ENCODE measurements at places on chromosomes 1 and 21. TPM values are rescaled to one million over a fixed set of nuclear protein-coding genes. Genes with fewer than 3 reads are reported as not detected.
A peak's percentile ranks its signal among the peaks of the same experiment; 100 is the strongest.

- H3K27me3 ChIP-seq: no peaks in the 10 kb centered on the region
- H3K4me3 ChIP-seq: no peak overlapping the region
- H3K36me3 ChIP-seq: peaks cover 10% of the 10 kb centered on the region
- no peak for DNase-seq
Observed at GRCh38 chr1:12591267-12591938, 26.6 kb downstream of the DHRS3 start.

DNA sequence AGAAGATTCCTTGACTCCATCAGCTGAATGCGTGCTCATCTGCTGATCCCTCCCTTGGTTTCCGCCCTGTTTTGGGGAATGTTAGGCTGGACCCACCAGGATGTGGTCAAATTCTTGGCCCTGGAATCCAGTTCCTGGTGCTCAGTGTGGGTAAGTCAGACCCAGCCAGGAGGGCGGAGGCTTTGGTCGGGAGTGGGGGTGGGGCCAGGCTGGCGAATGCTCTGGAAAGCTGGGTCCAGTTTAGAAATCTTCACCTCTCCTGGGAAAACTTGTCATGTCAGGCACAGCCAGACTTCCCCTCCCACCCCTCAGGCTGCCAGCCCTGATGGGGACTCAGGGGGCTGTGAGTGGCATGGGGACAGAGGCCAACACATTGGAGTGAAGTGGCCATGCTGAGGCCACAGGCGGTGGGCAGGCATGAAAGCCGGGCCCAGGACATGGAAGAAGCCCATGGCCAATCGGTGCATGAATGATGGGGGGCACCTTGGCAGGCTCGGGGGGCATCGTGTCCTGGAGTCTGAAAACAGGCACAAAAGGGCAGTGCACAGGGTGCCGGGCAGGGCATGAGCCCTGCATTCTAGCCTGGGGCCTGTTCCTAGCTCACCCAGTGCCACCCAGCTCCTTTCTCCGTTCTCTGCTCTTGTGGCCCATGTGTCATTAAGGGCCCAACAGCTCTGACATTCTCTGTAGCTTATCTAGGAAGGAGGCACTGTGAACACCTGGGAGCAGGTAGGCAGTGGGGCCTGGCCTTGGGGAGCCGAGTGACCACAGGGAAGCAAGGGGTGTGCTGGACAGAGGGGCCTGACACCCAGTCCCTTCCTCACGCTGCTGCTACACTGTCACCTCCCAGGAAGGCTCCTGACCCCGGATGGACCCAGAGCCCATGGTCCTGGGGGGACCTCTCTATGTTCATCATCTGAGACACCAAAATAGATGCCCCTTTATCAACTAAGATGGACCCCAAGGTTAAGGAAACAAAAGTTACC is 14.6 kb upstream of the PADI1 start:
- no peaks in the 10 kb centered on the region for H3K36me3 ChIP-seq
- DNase-seq: no peak
- H3K4me3 ChIP-seq: no peak overlapping the region
- no peaks in the 10 kb centered on the region for H3K4me1 ChIP-seq

DNA sequence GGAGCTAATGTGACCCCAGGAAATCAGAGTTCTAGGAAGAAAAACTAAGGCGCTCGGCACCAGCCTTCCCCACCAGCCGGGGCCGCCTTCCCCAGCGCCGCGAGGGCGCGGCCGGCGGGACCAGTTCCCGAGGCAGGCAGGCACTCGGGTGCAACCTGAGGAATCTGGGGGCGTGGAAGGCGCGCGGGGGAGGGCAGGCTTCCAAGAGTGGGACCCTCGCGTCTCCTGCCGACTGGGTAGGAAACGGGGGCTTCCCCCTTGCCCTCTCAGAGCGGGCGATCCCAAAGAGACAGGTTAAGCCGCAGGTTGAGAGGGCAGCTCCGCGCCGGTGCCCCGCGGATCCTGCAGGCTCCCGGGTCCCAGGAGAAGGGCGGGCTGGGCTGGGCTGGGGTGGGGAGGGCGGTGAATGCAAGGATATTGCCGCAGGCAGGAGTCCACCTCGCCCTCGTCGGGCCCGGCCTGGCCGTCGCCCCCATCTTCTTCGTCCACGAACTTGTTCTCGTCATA is 431 bp downstream of the ARPC5 start:
- no peaks in the 10 kb centered on the region for H3K27me3 ChIP-seq
- H3K27ac ChIP-seq: peak overlapping the region; percentile 97
- H3K36me3 ChIP-seq: no peaks in the 10 kb centered on the region
- H3K4me1 ChIP-seq: peaks cover 28% of the 10 kb centered on the region
- no peak for DNase-seq

GRCh38 chr1:229027158-229027557 is 243.8 kb upstream of the RAB4A start:
- peaks cover 5% of the 10 kb centered on the region for H3K4me1 ChIP-seq
- H3K4me3 ChIP-seq: no peak overlapping the region
- H3K27me3 ChIP-seq: no peaks in the 10 kb centered on the region
- H3K36me3 ChIP-seq: no peaks in the 10 kb centered on the region
- no peak overlapping the region for H3K27ac ChIP-seq

DNA sequence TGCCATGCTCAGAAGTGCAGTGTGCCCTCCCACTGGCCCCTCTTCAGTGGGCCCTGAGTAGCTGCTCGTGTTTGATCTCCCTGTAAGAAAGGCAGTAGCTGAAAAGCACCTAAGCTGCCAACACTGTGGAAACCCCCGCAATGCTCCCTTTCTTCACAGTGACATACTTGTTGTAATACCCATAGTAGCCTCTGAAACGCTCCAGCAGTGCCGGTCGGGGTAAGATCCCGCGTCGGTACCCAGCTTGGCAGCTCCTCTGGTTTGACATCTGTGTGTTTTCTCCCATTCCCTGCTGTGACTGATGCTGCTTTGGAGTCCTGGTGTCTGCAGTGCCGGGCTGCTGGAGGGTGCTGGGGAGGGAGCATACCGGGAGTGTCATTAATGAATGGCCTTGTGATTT is 3.6 kb downstream of the CHAF1B start:
- no peak overlapping the region for H3K27ac ChIP-seq
- no peaks in the 10 kb centered on the region for H3K4me1 ChIP-seq
- H3K4me3 ChIP-seq: no peak overlapping the region
- H3K36me3 ChIP-seq: no peaks in the 10 kb centered on the region
- no peaks in the 10 kb centered on the region for H3K27me3 ChIP-seq

GRCh38 chr1:160045653-160046052 is 13.9 kb upstream of the PIGM start:
- H3K36me3 ChIP-seq: no peaks in the 10 kb centered on the region
- no peaks in the 10 kb centered on the region for H3K27me3 ChIP-seq
- no peaks in the 10 kb centered on the region for H3K4me1 ChIP-seq
- DNase-seq: no peak
- no peak overlapping the region for H3K27ac ChIP-seq
- H3K4me3 ChIP-seq: no peak overlapping the region

DNA sequence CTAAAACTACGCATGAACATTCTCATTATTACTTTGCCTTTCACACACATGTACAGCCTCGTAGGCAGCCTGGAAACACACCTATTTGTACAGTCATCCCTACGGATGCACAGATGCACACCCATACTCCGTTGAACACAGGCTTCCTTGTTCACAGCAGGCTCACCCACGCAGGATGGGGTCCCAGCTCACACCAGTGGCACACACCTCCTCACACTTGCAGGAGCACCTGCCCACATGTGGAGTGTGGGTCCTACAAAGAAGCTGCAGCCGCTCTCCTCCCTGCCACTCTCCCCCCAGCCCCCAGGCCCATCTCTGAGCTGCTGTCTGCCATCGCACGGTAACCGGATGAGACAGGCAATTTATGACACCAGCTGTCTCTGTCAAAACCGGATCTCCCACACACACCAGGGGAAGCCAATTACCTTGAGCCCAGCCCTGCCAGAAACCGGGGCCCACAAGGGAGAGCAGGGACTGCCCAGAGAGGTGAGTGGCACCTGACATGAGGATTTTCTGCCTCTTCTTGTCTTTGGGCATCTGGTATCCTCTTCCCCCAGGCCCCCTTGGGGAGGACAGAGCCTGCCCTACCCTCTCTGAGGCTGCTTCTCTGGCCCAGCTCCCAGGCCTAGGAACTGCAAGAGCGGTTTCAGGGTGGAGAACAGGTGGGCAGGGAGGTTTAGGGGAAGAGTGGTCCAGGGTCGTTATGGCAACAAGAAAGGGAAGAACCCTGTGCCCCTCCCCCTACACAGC is 175.4 kb downstream of the IGSF21 start:
- no peaks in the 10 kb centered on the region for H3K27me3 ChIP-seq
- no peaks in the 10 kb centered on the region for H3K4me1 ChIP-seq
- no peak overlapping the region for H3K4me3 ChIP-seq
- H3K36me3 ChIP-seq: no peaks in the 10 kb centered on the region

DNA sequence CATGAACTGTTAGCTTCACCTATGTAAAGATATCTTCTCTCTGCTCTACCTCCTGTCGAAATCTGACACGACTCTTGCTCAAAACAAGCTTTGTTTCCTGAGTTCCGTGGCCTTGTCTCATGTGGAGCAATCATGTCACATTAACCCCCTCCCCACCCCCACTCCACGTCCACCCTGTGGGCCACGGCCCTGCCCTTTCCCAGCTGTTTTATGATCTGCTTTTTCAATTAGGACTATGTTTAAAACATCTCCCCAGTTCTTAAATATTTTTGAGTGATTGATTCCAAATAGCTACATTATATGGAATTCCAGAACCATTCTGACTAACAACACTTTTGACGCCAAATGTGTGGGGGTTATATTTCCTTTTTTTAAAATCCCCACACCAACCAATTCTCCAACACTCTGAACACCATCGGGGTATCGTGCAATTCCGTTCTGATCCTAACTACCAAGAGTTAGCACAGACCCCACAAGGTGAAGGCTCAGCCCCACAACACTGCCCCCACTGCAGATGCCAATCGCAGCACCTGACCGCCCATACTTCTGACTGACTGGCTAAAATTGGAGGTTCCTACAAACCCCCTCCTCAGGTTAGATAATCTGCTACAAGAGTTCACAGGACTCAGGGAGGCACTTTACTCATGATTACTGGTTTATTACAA is 12.7 kb upstream of the S100A8 start:
- H3K27ac ChIP-seq: no peak overlapping the region
- no peak overlapping the region for H3K4me3 ChIP-seq
- H3K4me1 ChIP-seq: no peaks in the 10 kb centered on the region
- H3K27me3 ChIP-seq: no peaks in the 10 kb centered on the region
- H3K36me3 ChIP-seq: no peaks in the 10 kb centered on the region

- peak overlapping the region; percentile 92 for H3K4me3 ChIP-seq
- no peaks in the 10 kb centered on the region for H3K27me3 ChIP-seq
- H3K27ac ChIP-seq: peak overlapping the region; percentile 92
Observed at GRCh38 chr1:39411526-39412478, 79.6 kb upstream of the BMP8A start.

- no peaks in the 10 kb centered on the region for H3K27me3 ChIP-seq
- H3K36me3 ChIP-seq: no peaks in the 10 kb centered on the region
- H3K4me1 ChIP-seq: peaks cover 21% of the 10 kb centered on the region
- H3K4me3 ChIP-seq: peak overlapping the region; percentile 98
- H3K27ac ChIP-seq: peak overlapping the region; percentile 99
Observed at GRCh38 chr1:205630651-205631009, 1.2 kb downstream of the ELK4 start.

GRCh38 chr1:186629341-186629740 is 50.9 kb downstream of the PTGS2 start:
- no peak overlapping the region for H3K4me3 ChIP-seq
- no peaks in the 10 kb centered on the region for H3K27me3 ChIP-seq
- H3K4me1 ChIP-seq: no peaks in the 10 kb centered on the region
- no peak for DNase-seq

DNA sequence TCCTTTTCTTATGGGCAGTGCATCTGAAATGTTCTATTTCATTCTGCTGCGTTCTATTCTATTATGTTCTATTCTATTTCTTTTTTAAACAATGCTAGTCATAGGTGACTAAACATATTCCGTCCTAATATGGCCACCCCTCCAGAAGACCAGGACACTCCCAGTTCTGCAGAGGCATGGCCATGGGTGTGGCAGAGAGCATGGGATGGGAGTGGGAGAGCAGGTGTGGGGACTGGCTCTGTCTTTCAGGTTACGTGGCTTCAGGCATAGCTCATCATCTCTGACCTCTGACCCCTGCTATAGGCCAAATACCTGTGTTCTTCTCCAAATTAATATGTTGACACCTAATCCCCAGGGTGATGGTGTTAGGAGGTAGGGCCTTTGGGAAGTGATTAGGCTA is 33.4 kb upstream of the TLR5 start:
- no peak overlapping the region for H3K27ac ChIP-seq
- DNase-seq: no peak
- no peaks in the 10 kb centered on the region for H3K36me3 ChIP-seq
- no peaks in the 10 kb centered on the region for H3K27me3 ChIP-seq
- H3K4me3 ChIP-seq: no peak overlapping the region
- H3K4me1 ChIP-seq: peaks cover 7% of the 10 kb centered on the region

DNA sequence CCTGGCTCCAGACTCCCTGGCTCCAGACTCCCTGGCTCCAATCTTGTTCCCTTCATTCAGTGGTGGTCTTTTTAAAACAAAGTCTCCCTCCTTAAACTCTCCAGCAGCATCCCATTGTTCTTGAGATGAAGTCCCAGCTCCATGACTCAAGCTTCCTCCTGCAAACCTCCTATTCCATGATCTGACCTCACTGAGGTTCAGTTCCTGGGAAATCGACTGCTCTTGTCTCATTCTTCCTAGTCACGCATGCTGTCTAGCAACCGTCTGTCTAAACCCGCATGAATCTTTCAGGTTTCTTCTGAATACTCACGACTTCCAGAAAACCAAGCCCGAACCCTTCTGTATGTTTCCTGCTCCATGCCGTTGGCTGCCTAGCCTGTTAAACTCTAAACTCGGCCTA is 91.9 kb downstream of the RAVER2 start:
- H3K27me3 ChIP-seq: no peaks in the 10 kb centered on the region
- peaks cover 38% of the 10 kb centered on the region for H3K36me3 ChIP-seq
- H3K4me3 ChIP-seq: no peak overlapping the region
- no peak for DNase-seq
- no peak overlapping the region for H3K27ac ChIP-seq

DNA sequence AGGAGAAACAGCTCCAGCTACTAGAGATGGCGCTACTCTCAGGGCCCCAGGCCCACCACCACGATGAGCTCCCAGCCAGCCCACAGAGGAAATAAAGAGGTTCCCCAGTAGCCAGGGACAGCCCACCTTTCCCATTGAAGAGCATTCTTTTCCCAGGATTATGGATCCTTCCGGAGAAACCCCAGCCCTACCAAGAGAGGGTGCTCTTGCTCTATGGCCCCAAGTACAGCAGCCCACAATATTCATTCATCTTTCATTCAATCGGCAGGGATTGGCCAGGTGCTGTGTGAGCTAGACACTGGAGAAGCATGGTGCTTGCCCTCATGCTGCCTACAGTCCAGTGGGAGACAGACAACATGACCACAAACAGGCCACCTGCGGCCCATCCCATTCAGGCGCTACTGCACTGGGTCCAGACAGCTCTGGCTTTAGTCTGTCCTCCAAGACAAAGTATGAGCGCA is 29.9 kb downstream of the PMVK start:
- H3K27me3 ChIP-seq: no peaks in the 10 kb centered on the region
- H3K27ac ChIP-seq: no peak overlapping the region
- DNase-seq: no peak

The SLC25A34 gene
- total RNA-seq: 7.5 TPM

The SPRR2E gene
- total RNA-seq: not detected

The TSPEAR gene
- total RNA-seq: not detected

The ZFP69B gene
- 0.71 TPM for total RNA-seq

The C8B gene
- total RNA-seq: not detected

The UBXN10 gene
- 0.68 TPM for total RNA-seq

The FMO2 gene
- total RNA-seq: 292 TPM

The FCER1G gene
- 82.9 TPM for total RNA-seq

The PRDM16 gene
- total RNA-seq: 68.9 TPM

Measured in thoracic aorta (tissue), 2 donors.